ENCODE measurements at places on chromosomes 1 and 21.

GRCh38 chr1:208177656-208178055 is 66.5 kb downstream of the PLXNA2 start:
- DNase-seq = no peak

DNA sequence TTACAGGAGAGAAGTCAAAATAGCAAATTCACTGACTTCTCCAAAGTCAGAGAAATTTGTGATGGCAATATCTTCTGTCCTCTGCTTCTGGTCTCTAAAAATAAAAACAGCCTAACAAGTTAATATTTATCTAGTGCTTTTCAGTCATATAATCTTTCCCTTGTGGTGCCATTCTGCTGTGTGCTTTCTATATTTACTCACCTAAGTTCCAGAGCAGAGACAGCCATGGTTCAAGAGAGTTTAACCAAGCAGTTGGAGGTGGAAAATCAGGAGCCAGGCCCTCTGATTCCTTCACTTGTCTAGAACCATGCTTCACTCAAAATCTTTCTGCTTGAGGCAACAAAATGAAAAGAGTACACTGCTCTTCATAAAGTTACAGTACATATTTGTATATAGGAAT is 39.3 kb downstream of the BRINP2 start:
- DNase-seq = peak; percentile 28

DNA sequence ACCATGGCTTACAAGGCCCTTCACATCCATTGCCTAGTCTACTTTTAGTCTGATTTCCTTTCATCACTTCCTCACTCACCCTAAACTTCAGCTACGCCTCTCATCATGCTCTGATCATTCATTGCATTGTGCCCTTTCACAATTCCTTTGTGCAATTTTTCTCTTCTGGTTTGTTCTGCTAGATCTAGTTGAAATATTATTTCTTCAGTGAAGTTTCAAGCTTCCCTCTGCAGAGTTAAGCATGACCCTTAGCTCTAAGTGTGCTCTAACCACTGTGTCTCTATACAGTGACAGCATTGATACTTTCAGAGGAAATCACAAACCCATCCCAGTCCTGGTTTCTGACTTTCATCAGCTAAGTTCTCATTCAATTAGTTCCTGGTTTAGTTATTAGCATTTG is 166.1 kb downstream of the PLA2G4A start:
- DNase-seq = no peak

DNA sequence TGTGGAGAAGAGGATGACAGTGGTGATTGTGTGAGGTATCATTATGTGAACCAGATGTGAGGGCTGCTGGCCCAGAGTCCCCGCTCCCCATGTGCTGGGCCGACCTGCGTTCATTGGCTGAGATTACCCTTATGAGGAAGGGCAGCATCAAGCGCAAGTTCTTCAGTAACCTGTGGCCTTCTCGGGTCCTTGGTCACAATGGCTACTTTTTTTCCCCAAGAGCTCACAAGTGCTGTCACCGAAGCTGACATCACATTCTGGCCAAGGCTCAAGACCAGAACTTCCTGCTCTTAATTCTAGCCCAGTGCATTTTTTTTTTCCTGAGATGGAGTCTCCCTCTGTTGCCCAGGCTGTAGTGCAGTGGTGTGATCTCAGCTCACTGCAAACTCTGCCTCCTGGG is 262.9 kb downstream of the RHOU start:
- no peak for DNase-seq

- no peak for DNase-seq
Measured at GRCh38 chr1:74713849-74714248, 19.0 kb downstream of the CRYZ start.

GRCh38 chr1:182688436-182689205 is 4.2 kb upstream of the RGS8 start:
- DNase-seq = no peak

DNA sequence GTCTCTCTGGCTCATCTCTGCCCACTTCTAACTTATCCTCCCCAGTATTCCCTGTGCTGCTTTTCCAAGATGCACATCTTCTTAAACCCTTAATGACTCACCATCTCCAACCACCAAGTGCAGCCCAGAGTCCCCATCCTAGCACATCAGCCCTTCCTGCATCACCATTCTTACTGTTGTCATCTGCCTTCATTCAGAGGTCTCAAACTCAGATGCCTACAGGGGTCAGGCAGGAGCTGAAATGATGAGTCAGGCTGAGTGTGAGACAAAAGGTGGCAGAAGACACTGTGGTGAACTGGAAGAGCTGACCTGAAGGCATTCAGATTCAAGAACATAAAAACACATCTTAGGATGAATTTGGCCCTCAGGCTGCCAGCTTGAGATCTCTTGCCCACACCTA is 34.6 kb downstream of the OLFML2B start:
- DNase-seq = peak; percentile 13

GRCh38 chr1:172323686-172324085 is 96.8 kb upstream of the C1orf105 start:
- DNase-seq = no peak

DNA sequence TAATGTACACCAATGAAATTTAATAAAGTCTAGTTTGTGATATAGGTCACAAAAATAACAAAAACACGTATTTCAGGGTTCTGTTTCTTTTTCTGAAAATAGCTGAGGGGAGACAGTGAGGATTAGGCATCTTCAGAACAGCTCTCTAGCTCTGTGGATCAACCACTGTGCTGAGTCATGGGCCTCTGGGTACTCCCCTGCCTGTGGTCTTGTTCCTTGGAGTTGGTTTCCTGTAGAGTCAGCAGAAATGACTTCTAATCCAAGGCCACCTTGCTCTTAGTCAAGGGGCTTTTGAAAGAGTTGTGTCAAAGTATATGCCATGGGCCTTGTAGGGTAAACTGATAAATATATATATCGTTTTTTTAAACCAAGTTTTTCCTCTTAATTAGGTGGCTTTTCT is 141.8 kb upstream of the ZRANB2 start:
- DNase-seq = no peak

GRCh38 chr1:248807067-248807737 is 18.5 kb downstream of the SH3BP5L start:
- peak; percentile 24 for DNase-seq

GRCh38 chr1:54312796-54313316 is 93.3 kb downstream of the SSBP3 start:
- peak; percentile 90 for DNase-seq

DNA sequence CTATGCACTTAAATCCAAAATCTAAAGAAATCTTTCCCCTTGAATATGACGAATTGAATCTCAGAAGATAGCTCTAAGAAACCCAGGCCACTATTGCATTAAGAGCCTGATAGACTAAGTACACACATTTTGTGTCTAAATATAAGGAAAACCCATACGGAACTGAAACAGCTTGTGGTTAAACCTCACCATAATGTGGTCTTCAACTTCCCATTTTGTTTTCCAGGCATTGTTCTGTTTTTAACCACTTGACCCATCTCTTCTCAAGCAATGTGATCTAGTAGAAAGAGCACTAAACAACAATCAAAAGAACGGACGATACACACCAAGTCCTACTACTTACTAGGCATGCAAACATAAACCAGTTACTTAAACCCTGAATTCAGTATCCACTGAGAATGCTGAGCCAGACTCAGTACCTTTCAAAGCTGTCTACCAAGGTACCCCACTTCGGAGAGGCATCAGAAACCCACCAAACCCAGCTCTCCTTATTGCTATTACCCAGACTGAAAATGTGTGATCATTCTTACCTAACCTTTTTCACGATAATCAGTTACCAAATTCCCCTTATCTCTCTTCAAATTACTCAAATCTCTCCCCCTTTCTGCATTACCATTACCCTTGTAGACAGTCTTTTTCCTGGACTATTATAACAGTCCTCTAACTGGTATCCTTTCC is 12.8 kb downstream of the OTUD7B start:
- no peak for DNase-seq

DNA sequence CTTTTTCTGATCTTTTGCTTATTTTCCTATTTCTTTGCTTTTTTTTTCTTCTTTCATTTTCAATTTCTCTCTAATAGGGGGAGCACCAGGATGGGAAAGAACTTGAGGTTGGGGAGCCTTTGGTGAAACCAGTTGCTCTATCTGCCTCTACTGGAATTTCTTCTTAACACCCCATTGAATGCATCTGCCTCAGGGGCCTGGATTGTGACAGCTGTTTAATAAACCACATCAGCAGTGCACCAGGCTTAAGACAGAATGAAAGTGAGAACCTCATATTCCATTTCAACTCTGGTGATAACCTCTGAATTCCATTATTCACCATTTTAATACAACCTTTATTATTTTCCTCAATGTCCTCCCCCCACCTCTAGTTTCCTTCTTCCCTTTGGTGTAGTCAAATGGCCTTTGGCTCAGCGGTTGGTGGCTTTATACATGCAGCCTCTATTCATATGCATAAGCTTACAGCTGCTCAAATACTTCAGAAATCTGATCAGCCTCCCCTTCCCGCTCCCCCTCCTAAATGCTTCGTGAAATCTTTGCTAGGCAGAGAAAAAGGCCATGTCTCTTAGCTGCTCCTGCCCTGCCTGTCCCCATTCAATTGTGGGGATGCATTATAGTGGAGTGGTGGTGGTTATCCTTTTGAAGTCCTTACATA is 537.3 kb upstream of the PLXNA2 start:
- no peak for DNase-seq

DNA sequence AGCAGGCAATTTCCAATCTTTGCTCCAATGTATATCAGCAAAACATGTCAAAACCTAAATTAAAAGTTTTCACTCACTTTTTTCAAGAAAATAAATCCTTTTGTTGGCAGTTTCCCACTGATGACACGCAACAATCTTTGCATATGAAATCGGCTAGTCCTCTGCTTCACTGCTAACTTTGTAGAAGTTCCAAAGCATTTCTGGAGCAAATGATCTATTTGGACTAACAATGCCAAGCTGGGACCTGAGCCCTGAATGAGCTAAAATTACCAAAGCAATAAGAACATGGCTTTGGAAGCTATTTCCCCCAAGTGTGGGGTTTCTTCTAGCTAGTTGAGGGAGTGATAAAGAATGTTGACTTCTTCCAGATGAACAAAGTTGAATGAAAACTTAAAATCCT is 5.1 kb downstream of the BEND5 start:
- no peak for DNase-seq

DNA sequence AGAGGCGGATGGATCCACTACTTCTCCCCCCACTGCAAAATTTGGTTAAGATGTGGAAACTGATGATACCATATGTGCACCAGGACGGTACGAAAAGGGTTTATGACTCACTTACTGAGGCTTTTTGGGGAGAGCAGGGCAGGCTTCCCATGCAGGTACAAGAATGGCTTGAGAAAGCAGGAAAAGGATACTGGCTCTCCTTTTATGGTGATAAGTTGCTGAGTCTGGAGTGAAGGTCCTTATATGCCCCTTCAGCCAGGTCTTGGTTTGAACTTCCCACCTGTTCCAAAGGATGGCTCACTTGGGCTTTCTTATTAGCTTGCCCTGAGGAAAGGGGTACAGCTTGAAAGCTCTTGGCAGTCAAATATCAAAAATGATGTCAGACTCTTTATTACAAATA is 23.1 kb downstream of the MPZL1 start:
- DNase-seq = no peak

GRCh38 chr1:16085522-16085921 is 12.1 kb upstream of the FAM131C start:
- no peak for DNase-seq

DNA sequence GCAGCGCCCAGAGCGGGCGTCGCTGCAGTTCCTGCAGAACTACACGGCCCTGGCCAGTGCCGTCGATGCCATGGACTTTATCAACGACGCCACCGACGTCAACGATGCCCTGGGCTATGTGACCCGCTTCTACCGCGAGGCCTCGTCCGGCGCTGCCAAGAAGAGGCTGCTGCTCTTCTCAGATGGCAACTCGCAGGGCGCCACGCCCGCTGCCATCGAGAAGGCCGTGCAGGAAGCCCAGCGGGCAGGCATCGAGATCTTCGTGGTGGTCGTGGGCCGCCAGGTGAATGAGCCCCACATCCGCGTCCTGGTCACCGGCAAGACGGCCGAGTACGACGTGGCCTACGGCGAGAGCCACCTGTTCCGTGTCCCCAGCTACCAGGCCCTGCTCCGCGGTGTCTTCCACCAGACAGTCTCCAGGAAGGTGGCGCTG is 22.0 kb downstream of the COL6A1 start:
- no peak for DNase-seq

- DNase-seq = no peak
Measured at GRCh38 chr1:192260076-192260475, 56.7 kb upstream of the RGS21 start.

GRCh38 chr1:225228871-225229303 is 199.0 kb downstream of the LBR start:
- DNase-seq = no peak

- no peak for DNase-seq
Measured at GRCh38 chr1:10265027-10265426, 54.7 kb downstream of the KIF1B start.

- DNase-seq = no peak
Measured at GRCh38 chr21:34574601-34575529, 40.0 kb downstream of the RCAN1 start.

DNA sequence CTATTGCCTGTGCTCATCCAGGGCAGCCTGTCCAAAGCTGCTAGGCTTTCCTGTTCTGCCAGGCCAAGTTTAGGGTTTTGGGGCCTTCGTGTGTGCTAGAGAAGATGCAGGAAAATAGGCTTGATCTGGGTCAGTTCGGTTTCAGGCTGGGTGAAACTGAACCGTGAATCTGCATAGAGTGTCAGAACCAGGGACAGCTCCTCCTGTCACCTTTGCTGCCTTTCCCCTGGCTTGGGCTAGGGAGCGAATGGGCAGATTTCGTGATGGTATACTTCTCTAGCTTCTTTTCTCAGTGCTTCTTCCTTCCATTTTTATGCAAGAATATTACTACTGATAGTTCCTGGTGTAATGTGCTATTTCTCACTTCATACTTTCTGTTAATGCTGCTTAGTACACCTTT is 6.0 kb upstream of the AGO1 start:
- DNase-seq = peak; percentile 42

DNA sequence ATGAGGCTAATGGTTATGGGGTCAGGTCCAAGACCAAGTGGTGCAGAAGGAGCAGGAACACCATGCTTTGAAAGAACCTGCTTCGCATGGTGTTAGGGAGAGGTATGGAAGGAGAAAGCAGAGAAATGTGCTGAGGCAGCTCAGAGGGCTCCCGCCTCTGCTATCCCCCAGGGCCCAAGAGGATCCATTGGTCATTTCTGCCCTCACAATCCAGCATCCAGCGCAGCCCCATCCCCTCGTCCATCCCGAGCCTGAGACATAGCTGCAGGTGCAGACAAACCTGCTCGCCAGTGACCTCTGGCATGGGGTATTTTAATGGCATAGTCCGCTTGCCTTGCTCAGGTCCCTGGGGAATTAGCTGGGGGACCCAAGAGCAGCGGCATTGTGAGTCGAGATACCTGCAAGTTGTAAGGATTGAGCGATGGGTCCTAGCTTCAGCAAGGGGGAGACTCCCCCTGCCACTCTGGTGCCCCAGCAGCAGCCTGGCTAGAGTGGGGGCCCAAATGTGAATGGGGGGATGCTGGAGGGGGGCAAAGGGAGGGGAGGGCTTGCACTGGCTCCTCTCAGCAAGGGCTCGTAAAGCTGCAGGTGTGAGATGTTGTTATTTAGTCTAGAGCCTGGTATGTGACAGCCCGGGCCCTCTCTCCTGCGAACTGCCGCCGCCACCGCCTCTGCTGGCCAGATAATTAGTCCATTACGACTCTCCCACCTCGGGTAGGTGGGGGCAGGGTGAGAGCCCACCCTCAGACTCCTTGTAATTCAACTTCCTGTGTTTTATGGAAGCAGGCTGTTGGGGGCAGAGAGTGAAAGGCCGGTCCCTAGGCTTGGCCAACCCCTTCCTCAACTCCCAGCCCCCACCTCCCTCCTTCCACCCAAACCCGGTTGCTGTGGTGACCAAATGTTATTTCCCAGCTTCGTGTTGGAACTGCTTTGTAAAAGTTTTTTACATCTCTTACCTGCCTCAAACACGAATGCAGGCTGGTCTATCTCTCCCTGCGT is 118.8 kb downstream of the RNF220 start:
- DNase-seq = no peak
